ENCODE measurements at places on chromosomes 12 and 14.

DNA sequence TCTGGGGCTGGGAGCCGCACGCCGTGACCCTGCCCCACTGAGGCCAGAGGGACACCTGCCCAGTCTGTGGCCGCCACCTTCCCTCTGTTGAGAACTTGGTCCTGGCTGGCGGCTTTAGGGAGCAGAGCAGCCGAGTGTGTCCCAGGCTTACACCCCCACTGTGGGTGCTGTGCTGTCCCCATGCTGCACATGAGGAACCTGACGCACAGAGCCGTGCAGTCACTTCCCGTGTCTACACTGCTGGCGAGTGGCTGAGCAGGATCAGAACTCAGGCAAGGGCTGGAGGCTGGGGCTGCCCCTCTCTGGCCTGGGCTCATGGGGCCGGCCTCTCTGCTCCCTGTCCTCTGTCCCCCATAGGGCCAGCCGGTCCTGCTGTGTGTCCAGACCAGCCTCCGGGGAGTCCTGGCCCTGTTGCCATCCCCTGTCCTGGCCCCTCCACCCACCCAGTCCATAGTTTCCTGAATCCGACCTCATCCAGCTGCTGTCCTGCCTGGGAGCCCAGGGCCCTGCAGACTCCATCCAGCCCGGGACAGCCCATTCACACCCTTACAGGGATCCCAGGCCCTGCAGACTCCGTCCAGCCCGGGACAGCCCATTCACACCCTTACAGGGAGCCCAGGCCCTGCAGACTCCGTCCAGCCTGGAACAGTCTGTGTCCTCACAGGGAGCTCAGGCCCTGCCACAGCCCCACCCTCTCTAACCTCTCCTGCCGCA lies 10.3 kb downstream of the FBRSL1 start:
- DNase-seq = no peak

- DNase-seq = no peak
Observed at GRCh38 chr12:89992668-89993451, 284.2 kb upstream of the ATP2B1 start.

DNA sequence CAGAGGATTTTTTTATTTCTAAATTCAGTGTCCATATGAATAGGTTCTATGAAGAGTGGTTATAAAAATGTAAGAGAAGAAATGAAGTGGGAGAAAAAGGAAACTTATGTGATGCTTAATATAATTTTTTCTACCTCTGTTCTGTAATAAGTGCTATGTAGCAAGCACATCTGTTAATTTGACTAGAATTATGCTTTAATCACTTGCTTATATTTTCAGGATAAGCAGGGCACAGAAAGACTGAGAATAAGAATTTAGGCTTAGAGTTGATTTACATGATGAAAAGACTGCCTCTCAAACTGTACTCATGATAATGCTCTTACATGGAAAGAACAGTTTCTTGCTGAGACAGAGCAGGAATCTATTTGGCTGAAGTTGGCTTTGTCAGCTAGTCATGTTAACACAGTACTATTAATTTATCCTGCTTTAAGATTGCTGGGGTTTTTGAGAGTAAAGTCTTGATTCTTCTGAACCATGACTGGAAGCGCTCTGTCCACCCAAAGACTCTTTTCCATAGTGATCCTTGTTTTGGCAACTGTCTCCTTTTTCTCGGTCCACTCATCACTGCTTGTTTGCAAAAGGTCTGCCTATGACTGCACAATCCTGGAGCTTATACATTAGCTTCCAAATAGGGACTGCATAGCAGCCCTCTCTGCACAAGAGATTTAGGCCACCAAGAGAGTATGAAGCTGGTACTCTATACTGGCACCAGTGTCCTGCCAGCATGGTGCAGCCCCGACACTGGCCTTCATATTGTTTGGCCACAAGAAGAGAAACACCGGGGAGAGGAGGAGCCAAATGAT lies 98.8 kb downstream of the AKAP6 start:
- no peak for DNase-seq

GRCh38 chr14:50985124-50985858 lies 41.0 kb upstream of the PYGL start:
- DNase-seq = no peak

- no peak for DNase-seq
Observed at GRCh38 chr12:107501681-107502080, 183.9 kb upstream of the PWP1 start.

DNA sequence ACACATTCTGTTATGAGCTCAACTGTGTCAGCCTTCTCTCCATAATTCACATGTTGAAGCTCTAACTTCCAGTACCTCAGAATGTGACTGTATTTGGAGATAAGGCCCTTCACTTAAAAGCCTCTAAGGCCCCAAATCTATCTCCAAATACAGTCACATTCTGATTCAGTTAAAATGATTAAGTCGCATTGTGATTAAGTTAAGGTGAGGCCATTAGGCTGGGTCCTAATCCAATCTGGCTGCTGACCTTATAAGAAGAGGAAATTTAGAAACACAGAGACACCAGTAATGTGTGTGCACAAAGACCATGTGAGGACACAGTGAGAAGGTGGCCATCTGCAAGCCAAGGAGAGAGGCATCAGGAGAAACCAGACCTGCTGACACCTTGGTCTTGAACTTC lies 141.6 kb downstream of the GXYLT1 start:
- DNase-seq = no peak

DNA sequence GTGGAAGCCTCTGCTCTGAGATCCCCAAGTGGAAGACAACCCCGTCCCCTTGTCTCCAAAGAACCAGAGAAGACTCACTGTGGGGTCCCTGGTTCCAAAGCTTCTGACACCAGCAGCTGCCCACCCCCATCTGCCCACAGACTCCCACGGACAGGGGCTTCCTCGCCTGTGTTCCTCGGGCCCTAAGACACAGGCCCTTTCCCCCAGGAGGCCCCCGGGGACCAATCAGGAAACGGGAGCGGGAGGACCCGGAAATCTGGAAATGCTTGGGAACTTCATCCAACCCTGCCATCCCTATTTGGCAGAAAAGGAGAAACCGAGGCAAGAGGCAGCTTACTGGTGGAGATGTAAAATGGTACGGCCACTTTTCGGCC lies 113.1 kb downstream of the NCOR2 start:
- DNase-seq = no peak

GRCh38 chr14:51682411-51682810 lies 30.7 kb downstream of the FRMD6 start:
- no peak for DNase-seq

DNA sequence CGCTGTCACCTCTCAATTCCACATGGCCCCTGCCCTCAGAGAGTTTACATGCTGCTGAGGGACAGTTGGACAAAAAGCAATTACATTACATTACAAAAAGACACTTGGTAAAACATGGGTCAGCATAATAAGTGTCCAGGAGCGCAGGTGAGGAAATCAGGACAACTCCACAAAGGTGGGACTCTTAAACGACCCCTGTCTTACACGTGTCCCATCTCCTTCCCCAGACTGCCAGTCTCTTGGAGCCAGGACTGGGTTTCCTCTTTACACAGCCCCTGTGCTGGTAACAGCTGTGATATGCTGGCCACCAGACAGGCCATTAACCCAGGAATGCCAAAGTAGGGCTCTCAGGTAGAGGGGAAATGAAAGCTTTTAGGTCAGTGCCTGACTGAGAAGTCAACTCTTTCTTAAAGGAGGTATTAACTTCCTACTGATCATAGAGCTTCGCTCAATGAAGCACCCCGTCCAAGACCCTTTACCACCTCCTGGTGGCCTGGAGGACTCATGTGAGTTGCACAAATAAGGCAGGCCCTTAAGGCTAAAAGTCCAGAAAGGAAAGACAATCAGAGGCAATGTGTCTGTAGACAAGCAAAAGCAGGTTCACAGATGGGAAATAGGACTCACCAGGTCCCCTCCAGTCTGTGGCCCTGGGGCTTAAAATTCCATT lies 55.5 kb downstream of the ANO2 start:
- no peak for DNase-seq

DNA sequence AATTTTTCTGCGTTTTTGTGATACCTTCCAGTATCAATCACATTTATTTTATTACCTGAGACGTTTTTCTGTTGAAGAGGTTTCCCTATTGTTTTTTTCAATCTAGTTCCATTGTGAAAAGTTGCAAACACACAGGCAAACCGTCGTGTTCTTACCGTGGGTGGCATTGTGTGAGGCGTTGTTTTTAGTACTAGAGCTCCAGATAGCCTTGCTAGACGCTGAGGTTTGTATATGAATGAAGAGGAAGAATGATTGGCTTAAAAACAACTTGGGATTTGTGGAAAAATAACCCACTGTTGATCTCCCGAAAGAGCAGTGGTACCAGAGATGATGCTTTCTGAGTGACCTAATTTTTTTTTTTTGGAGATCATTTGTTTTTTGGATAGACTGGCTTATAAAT lies 1.0 kb downstream of the SOCS4 start:
- DNase-seq = no peak

DNA sequence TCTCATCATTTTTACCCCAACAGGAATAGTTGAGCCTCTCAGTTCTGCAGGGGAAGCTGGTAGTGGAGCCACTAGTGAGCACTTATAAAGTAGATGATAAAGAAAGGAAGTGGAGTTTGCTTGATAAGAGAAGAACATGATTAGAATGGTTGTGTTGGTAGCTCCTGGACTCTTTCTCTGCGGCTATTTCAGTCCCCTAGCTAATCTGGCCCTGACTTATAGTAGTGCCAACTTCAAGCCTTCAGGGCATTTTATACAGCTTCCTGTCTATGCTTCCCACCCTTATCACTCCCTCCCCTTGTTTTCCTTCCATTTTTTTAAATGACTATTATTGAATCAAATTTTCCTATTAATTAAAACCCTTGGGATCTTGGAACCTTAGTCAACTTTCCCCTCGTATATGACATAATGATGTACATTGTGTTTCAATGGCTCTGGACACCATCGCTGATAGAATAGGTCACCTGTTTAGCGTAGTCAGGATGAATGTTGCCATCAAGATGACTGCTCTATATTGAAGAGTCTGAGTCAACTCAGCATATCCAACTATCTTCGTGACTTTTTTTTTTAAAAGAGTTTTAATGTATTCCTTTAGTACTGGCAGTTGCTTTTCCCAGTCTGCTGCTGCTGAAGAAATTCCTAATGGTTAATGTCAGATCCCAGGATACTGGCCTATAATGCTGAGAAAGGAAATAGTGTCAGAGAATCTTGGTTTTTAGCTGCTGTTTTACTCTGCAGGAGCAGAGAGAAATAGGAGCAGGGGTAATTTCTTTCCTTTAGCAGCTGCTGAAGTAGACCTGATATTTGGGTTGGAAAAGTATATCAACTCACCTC lies 16.2 kb upstream of the PCNX1 start:
- no peak for DNase-seq

GRCh38 chr14:68373847-68374444 lies 418.9 kb downstream of the ZFP36L1 start:
- no peak for DNase-seq

Measured in cerebellar nuclear complex (tissue), 1 donor.